ENCODE measurements at places on chromosomes 12 and 14. TPM values are rescaled to one million over a fixed set of nuclear protein-coding genes. Genes with fewer than 3 reads are reported as not detected.
A peak's percentile ranks its signal among the peaks of the same experiment; 100 is the strongest.

CDK4 gene
- total RNA-seq, result 45.7 TPM

DNA sequence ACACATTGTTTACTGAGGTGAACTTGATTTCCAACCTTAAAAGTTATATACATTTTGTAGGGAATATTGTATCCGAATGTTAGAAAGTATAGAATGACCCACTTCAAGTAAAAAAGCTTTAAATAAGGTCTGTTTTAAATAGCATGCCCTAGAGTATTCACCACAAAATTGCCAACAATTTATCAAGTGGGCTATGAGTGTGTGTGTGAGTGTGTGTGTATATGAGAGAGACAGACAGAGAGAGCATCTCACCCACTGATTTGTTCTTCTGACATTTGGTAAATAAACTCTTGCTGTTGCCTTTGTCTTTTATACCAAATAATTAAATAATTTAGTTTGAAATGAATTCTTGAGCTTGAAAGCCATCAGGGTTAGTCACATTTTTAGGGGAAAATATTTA, 29.8 kb upstream of the RAP1B start:
- no peak for DNase-seq

DNA sequence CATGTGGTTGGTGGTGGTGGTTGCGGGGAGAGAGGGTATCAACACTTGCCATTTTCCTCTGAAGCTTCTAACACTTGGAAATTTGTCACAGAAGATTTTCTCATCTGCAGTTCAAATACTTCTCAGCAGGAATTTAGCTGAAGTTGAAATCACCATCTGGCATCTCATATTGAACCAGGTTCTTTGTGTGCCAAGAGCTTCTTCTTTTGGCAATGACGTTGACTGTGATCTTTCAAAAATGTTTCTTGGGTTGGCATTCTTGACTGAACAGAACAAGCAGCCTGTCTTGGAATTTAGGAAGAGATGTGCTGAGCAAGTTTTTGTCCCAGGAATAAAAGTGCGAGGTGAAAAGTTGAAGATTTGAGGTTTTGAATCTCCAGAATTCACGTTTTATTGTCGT, 8.7 kb upstream of the NIN start:
- no peak for DNase-seq

- no peak for DNase-seq
These were observed 184.8 kb upstream of the NTF3 start for GRCh38 chr12:5247144-5247543.

TAS2R13 gene
- 1.0 TPM for total RNA-seq

TMEM30B gene
- 77.1 TPM for total RNA-seq

GPRC5A gene
- total RNA-seq, result 234 TPM

- DNase-seq, result peak; percentile 70
These were observed 8.9 kb downstream of the AJUBA start for GRCh38 chr14:22973217-22974032.

DNA sequence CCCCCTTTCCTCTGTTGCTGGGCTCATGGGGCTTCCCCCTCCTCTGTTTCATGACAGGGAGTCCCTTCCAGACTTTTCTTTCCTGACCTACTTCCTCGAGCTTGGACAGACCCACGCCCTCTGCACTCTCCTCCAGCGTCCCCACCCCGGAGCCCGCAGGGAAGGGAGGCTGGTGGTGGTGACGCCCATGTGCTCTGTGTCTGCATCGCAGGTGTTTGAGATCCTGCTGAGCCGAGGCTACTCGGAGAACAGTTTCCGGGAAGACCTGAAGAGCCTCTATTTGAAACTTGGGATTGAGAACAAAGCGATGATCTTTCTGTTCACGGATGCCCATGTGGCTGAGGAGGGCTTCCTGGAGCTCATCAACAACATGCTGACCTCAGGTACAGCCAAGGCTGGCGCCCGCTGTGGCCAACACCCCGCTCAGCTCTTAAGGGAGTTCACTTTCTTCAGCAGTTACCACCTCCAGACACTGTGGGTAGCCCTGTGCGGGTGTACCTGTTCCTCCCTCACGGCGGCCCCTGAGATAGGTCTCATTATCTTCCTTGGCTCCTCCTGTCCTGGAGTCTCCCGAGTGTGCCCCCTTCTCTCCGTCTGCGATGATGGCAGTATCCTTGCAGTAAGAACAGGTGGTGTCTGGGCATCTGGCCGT, 85.6 kb downstream of the CCDC92 start:
- DNase-seq, result no peak

- DNase-seq, result no peak
These were observed 200.3 kb downstream of the DPY19L2 start for GRCh38 chr12:63467951-63468350.

- no peak for DNase-seq
These were observed 177.5 kb downstream of the PELI2 start for GRCh38 chr14:56295743-56296142.

DNA sequence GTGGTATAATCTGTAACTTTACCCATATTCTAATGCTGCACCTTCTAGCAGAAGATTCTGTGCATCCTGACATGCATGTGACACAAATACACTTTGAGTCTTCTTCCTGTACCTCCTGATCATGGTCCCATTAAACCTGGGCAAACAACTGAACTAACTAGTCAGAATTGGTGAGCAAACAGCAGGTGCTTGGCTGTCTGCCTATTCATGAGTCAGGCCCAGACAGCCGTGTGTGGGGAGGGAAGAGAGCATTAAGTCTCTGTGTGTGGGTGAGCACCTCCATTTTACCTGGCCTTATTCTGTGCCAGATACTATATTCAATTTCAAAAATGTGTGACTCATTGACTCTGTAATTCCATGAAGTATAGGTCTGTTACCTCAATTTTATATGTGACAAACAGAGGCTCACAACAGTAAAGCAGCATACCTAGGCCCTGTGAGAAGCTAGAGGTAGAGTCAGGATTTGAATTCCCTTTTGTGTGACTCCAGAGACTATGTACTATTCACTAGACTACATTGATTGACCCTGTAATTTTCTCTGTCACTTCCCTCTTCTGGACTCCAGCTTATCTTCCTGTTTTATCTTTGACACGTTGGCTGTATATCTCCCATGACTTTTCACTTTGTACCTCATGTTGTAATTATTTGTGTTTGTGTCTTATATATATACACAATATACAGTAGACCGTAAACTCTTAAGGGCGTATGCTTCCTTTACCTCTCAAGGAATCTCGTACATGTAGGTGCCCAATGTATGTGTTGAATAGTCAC, 32.2 kb downstream of the SUSD6 start:
- DNase-seq, result peak; percentile 87

- DNase-seq, result no peak
These were observed 177.1 kb downstream of the CACNA1C start for GRCh38 chr12:2229661-2230539.

DNA sequence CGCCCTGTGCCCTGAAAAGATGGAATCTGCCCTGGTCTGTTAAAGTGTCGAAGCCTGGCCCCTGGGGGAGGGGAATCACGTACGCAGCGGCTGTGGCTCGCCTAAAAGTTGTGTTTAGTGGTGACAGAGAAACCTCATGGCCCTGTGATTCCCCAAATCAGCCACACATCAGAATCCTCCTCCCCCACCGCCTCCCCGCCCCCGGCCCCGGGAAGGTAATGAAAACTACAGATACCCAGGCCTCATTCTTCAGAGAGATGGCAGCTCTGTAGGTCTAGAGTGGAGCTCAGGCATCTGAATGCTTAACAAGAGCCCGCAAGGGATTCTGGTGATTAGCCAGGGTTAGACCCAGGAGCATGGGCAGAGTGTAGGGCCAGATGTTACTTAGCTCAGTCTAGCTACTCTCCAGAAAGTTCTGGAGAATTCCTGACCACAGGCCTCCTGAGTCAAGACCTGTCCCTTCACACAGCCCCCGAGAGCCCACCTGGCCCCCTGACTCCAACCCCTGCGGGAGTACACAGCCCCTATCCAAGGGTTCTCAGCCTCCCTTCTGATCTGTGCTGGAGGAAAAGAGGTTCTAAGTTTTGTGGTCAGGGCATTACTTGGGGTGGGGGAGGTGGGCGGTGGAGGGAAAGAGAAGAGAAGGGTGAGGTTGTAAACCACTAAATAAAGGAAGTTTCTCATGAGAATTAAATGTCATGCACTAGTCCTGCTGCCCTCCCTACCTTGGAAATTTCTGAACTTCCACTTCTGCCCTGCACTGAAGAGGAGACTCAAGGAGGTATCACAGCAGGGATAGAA, 114.8 kb downstream of the PLXNC1 start:
- no peak for DNase-seq

DNA sequence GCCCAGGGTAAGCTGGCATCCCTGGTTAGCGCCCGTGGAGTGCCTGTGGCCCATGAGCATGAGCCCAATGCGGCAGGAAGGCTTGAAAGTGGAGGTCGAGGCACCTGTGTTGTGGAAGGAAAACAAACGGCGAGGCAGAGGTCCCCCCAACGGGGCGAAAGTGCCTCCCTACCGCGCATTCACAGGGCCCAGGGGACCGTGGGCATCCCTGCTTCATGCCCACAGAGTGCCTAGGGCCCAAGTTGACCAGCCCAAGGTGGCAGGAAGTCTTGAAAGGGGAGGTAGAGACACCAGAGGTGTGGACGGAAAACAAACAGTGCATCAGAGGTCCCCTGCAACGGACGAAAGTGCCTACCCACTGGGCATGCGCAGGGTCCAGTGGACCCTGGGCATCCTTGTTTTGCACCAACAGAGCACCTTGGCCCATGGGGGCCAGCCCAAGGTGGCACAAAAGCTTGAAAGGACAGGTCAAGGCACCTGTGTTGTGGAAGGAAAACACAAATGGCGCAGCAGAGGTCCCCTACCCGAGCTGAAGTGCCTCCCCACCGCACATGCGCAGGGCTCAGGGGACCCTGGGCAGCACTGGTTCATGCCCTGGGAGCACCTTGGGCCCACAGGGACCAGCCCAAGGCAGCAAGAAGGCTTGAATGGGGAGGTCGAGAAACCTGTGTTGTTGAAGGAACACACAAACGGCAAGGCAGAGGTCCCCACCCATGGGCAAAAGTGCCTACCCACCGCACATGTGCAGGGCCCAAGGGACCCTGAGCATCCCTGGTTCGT, 377.5 kb downstream of the ALG10 start:
- DNase-seq, result peak; percentile 9

- DNase-seq, result no peak
These were observed 72.8 kb upstream of the NPAS3 start for GRCh38 chr14:32865827-32866376.

GRCh38 chr12:101925361-101925760, 48.0 kb downstream of the DRAM1 start:
- peak; percentile 27 for DNase-seq

ITGB7 gene
- total RNA-seq, result 5.3 TPM

CFAP251 gene
- total RNA-seq, result 0.93 TPM

DNA sequence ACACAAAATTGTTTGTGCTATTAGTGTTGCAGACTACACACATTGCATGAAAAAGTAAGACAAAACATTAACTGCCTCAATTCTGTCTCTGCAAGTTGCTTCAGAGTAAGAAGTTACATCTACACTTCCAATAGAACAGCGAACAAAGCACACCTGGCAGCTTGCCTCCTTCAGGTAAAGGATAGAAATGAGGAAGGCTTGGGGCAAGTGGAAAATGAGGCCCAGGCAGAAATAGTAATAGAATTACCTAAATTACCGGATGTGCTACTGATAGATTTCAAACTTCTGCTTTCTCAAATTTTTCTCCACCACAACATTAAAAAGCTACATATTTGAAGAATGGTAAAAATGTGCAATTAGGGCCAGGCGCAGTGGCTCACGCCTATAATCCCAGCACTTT, 37.7 kb downstream of the CCDC175 start:
- DNase-seq, result no peak

DNA sequence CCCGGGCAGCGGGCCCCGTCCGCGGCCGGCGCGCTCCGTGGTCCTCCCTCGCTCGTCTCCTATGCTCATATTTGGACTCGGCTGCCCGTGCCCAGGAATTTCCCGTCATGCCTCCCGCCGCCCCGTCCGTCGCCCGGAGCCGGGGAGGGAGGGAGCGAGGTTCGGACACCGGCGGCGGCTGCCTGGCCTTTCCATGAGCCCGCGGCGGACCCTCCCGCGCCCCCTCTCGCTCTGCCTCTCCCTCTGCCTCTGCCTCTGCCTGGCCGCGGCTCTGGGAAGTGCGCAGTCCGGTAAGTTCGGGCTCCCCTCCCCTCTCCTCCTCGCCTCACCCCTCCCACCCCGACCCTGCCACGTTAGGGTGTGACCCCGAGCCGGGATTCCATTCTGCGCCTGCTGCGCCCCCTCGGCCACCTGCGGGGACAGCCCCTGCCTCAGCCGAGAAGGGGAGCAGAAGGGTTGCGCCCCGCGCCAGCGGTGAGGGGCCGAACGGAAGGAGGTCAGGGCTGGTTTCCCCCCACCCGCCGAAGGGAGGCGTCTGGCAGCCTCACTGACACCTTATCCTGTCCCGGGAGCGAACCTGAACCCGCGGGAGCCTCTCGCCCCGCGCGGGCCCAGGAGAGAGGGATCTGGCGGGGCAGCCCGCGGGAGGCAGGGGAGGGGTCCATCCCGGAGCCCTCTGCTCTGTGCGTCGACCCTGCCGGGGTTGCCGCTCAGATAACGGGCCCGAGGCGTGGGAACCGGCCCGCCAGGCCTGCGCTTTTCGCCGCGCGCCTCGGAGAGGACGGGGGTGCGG, at the start of gene MSRB3:
Gene MSRB3, plus strand, starts transcription at position 108 of the 793 bp plus-strand sequence. CDS start 29,897 bp downstream, outside the sequence.
- peak; percentile 46 for DNase-seq

DNA sequence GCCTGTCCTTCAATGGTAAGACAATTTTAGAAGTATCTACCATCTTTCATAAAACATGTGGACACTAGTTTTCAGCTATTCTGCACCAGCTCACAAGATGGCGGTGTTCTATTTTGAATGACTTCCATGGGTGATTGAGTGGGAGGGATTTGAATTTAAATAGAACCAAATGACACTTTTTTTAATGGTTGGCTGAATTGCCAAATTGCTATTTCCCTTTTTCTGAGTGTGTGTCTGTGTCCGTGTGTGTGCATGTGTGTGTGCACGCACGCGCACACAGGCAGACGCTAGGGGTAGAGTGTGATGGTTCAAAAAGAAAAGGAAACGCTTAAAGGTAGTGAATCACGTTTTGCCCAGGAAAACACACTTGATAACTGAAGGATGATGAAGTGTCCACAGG, 362.6 kb downstream of the DAD1 start:
- no peak for DNase-seq

DNA sequence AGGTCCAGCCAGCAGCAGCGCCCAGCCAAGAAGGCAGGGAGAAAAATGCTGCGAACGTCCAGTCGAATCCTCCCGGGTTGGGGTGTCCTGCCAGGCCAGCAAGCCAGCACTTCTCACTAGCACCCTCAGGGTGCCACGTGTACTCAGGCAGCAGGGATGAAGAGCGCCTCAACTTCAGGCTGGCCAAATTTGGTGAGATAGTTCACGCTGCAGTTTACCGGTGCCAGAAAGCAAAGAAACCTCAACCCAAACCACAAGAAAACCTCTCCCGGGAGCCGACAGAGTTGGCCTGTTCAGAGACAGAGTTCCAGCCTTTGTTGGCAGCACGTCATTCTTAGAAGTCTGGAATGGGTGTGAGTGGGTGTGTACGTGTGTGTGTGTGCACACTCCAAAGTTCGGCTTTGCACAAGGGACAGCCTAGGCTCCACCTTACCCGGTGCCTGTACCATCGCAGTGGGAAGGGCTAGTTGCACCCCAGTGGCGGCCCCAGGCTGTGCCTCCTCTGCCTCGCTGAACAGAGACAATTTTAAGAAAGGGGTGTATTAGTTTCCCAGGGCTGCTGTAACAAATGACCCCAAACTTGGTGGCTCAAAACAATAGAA, 42.1 kb downstream of the ELK3 start:
- DNase-seq, result no peak

GRCh38 chr14:95365401-95365800, 45.7 kb upstream of the CLMN start:
- DNase-seq, result no peak

PLCZ1 gene
- total RNA-seq, result not detected

GRCh38 chr12:19031032-19031431, 98.5 kb upstream of the PLEKHA5 start:
- DNase-seq, result no peak

CRIP1 gene
- 97.1 TPM for total RNA-seq
